NCI-H460 (cell line): ENCODE measurements at places on chromosomes 7 and 10. TPM values are rescaled to one million over a fixed set of nuclear protein-coding genes. Genes with fewer than 3 reads are reported as not detected.

GRCh38 chr10:27838361-27838760, 92.7 kb upstream of the MKX start:
- DNase-seq: no peak

- no peak for DNase-seq
Observed at GRCh38 chr10:79123547-79123963, 54.8 kb downstream of the ZMIZ1 start.

DNA sequence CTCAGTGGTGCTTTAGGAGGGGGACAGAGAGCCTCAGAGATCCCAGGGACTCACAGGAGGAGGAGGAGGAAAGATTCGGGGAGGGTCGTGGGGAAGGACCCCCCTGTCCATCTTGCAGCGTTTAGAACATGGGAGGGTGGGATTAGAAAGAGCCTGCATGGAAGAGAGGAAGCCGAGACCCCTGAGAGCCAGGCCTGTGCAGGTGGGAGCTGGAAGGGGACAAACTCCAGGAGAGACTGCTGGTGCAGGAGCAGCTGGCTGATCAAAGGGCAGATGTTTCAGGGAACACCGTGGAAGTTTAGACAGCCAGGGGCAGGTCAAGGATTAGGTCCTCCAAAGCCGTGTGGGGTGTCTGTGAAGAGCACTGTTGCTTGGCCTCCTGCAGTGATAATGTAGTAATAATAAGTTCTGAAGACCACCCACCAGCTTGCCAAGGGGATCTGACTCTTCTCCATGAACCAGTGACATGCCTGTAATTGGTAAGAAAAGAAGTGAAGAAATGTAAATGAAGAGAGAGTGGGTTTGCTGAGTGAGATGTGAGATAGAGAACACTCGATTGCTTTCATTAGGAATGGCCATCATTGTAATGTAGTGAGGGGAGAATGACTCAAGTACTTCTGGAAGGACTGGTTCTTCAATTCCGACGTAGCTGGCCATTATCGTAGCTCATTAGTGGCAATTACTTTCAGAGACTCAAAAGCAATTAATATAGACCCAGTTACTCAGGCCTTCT, 425.6 kb downstream of the PAXIP1 start:
- no peak for DNase-seq

DNA sequence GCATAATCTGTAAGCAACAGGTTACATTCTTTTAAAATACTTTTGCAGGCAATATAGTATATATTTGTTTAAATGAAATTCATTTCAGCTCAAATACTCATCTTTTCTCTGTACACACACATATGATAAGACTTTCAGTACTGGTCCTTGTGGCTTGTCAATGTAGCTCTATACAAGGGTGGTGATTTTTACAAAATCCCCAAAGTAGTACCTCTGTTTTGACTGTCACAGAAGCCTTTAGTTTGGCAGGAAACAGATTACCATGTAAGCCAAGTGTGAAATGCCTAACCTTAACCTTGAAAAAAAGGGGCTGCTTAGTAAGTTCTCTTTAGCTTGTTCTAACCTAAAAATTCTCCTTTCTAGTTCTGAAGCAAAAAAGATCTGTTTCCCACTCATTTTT, 87.9 kb downstream of the KCND2 start:
- DNase-seq: no peak

Gene PNLIPRP2
- total RNA-seq: not detected in 2 replicates
